Prostate gland (tissue), 2 donors: ENCODE measurements at places on chromosomes 1 and 21. TPM values are rescaled to one million over a fixed set of nuclear protein-coding genes. Genes with fewer than 3 reads are reported as not detected.

DNA sequence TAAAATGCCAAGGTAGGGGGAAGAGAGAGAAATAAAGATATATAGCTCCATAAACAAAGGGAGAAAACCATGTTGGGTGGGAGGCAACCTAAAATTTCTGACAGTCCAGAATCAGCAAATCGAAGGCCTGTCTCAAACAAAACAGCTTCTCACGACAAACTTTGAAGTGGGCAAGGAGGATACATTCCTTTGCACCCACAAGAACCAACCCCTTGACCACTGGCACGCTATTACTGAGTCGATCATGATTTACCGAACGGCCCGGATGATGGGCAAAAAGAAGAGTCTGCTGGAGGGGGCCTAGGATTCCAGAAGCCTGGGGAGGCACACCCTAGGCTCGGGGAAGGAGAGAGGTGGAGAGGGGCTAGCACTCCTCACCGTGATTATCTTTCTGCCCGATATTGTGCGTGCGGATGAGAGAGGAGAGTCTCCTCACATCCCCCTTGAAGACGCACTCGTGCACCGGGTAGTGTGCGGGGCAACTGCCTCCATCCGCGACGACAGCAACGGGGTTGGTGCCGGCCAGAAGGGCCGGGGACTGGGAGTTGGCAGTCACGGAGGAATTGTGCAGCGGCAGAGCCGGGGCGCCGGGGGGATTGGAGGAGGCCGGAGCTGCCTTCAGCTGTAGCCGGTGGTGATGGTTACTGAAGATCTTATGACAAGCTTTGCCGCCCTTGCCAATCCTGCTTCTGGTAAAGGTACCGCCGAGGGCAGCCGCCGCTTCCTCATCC lies 756 bp downstream of the ANKRD13C start:
- H3K27me3 ChIP-seq: no peaks in the 10 kb centered on the region
- H3K4me1 ChIP-seq: no peaks in the 10 kb centered on the region
- H3K4me3 ChIP-seq: peak overlapping the region; percentile 89
- DNase-seq: no peak
- peak overlapping the region; percentile 94 for H3K27ac ChIP-seq

DNA sequence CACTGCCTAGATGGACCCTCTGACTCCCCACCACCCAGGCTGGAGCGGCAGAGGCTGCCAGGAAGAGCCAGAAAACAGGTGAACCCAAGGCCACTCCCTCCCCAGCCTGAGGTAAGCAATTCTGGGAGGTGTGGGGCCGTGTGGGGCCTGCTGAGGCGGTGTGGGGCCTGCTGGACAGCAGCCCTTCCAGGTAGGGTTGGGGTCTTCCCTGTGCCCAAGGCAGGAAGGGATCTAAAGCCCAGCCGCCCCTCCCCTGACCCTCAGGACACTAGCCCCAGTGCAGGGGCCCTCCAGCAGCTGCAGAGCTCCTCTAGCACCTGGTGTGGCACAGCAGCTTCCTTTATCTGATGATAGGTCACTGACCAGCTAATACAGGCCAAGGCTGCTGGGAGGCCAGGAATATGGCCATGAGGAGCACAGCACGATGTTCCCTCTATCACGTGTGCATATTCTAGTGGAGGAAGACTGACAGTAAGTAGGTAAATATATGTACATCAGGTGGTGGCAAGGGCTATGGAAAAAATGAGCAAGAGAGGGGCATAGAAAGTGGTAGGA lies 86.9 kb downstream of the IER5 start:
- H3K4me3 ChIP-seq: no peak overlapping the region
- no peaks in the 10 kb centered on the region for H3K27me3 ChIP-seq
- no peak for DNase-seq
- no peaks in the 10 kb centered on the region for H3K4me1 ChIP-seq
- H3K36me3 ChIP-seq: no peaks in the 10 kb centered on the region

- H3K4me1 ChIP-seq: no peaks in the 10 kb centered on the region
- DNase-seq: no peak
- H3K27ac ChIP-seq: no peak overlapping the region
- H3K36me3 ChIP-seq: no peaks in the 10 kb centered on the region
- no peaks in the 10 kb centered on the region for H3K27me3 ChIP-seq
- no peak overlapping the region for H3K4me3 ChIP-seq
Observed at GRCh38 chr1:32104127-32104526, 3.7 kb upstream of the KPNA6 start.

DNA sequence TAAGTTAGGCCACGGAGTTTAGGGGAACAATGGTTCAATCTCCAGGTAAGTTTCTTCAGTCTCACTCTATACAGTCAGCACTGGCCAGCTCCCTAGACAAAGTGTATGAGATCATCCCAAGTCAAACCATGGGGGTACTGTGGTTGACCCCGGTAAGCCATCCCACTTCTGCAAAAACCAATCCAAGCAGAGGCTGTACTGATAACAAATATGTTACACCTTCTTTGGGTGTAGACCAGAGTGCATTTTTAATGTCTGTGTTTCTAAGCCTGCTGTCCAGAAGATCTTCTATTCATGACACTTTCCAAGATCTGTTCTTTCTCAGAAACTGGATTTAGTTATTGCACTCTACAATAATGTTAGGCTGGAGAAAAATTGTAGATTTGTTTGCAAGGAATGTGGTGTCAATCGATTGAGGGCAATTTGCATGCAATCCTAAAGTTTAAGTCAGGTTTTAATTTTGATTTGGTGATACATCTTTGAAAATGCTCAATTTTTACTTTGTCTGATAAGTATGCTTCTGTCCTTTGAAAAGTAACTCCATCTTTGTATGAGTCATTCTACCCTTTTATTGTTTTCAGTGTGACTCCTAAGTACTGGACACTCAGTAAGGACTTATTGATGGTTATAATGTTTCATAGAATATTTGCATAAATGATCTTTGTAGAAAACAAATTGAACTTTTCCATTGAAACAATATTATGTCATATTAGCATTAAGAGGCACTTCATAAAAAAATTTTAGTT lies 152.4 kb downstream of the HLX start:
- no peaks in the 10 kb centered on the region for H3K4me1 ChIP-seq
- H3K27me3 ChIP-seq: no peaks in the 10 kb centered on the region
- H3K27ac ChIP-seq: no peak overlapping the region
- H3K4me3 ChIP-seq: no peak overlapping the region
- no peaks in the 10 kb centered on the region for H3K36me3 ChIP-seq
- no peak for DNase-seq

DNA sequence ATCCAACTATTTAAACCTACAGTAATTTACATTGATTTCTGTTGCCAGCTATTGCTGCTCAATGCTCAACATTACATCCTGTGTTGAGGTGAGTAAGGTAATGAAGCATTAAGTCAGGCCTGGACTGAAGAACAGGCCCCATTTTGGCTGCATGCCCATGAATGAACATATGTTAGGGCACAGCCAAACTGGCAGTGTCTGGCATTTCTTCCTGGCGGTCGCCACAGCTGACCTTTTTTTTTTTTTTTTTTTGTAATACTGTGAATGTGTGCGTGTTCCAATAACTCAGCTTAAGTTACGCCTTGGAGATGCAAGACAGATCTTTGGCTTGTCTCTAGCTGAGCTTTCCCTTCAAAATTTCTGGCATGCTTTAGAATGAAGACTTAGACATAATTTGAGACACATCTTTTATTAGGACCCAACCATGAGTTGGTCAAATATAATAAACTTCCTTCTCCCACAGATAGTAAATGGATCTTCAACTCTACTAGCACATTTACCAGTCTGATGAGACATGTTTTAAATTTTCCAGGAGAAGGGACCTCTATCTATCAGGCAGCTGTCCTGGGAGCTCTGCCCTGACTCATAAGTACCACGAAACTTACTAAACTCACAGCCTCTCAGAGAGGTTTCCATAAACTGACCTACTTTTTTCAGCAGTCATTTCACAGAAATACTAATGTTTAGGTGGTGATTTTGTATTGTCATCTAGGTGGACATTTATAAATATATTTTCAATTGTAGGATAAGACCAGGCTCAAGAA lies 341.1 kb upstream of the RUNX1 start:
- DNase-seq: peak; percentile 49
- H3K27ac ChIP-seq: no peak overlapping the region
- no peaks in the 10 kb centered on the region for H3K4me1 ChIP-seq
- H3K36me3 ChIP-seq: no peaks in the 10 kb centered on the region
- H3K27me3 ChIP-seq: no peaks in the 10 kb centered on the region

DNA sequence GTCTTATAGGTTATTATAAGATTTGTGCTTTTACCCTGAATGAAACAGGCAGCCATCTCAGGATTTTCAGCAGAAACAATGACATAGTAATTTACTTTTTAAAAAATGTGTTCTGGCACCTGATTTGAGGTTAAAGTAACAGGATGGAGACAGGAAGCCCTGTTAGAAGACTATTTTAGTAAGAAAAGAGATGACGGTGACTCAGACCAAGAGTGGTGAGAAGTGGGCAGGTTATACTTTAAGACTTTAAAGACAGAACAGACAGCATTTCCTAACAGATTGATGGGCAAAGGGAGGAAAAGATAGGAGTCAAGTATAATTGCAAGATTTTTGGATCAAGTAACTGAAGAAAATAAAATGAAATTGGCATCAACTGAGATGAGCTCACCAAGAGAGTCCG lies 436.8 kb upstream of the NR5A2 start:
- no peaks in the 10 kb centered on the region for H3K27me3 ChIP-seq
- H3K4me3 ChIP-seq: no peak overlapping the region
- no peaks in the 10 kb centered on the region for H3K36me3 ChIP-seq
- no peak for DNase-seq
- H3K4me1 ChIP-seq: no peaks in the 10 kb centered on the region
- H3K27ac ChIP-seq: no peak overlapping the region

Gene FCRL6
- total RNA-seq: not detected
